ENCODE measurements at places on chromosomes 6 and 20.

DNA sequence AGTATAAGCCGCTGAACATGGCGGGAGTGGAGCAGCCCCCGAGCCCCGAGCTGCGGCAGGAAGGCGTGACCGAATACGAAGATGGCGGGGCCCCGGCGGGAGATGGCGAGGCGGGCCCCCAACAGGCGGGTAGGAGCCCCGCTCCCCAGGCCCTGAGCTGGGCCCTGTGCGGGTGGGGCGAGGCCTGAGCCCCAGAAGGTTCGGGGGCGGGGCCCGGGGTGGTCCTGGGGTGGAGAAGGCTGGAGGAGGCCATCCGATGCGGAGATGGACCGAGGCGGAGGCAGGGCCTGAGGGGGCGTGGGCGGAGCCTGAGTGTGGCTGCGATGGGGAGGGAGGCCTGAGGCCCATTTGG is 7.1 kb downstream of the L3MBTL1 start:
- DNase-seq: peak; percentile 27

DNA sequence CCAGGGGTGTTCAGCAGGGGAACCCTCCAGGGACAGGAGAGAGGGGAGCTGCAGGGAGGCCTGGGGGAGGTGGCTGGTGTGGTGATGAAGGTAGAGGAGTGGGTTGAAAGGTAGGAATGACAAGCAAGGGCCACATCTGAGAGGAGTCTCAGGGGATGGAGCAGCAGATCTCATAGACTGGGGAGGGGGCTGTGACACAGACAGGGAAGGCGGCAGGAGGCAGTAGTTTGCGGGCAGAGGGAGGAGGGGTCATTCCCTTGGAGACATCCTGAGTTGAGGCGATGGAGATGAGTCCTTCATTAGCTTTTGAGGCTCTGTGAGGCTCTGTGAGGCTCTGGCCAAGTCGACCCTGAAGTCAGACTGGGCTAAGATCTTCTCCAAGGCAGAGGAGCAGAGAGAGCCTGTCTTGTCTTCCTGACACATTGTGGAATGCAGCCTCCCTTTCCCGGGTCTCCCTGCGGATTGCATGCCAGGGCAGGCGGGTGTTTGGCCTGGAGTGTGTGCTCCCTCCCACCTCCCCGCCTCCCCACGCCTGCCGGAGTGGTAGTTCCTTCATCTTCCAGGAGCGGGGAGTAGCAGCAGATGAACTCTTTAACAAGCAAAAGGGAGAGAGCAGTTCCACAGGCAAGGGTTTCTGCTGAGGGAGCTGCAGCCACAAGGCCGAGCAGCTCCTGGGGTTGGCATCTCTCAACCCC is 34.3 kb upstream of the MLN start:
- DNase-seq: no peak

- DNase-seq: peak; percentile 74
These were observed 103.0 kb upstream of the RREB1 start for GRCh38 chr6:7004581-7005297.

DNA sequence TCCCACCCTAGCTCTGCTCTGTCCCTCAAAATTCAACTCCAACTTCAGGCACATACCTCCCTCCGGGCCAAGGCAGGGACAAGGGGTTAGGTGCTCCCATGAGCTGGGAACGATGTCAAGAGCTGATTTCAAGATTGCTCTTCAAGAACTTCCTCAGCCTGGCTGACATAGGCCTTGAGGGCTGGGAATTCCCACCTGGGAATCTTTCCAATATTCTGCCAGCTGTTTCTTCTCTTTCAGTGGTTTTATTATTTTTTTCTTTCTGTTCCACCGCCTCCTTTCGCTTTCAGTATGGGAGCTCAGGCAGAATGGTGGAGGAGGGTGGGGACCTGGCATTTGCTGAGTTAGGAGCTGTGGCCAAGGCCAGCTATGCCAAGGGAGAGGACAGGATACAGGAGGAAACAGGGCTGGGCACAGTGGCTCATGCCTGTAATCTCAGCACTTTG is 33.7 kb downstream of the SRSF3 start:
- DNase-seq: no peak

GRCh38 chr6:26501482-26501986 is 1.4 kb downstream of the BTN1A1 start:
- peak; percentile 56 for DNase-seq

GRCh38 chr6:53202052-53202451 is 53.4 kb upstream of the GCM1 start:
- no peak for DNase-seq

GRCh38 chr6:43746071-43746470 is 23.9 kb upstream of the VEGFA start:
- no peak for DNase-seq

- no peak for DNase-seq
These were observed 88.4 kb upstream of the KCNG1 start for GRCh38 chr20:51111290-51111689.

DNA sequence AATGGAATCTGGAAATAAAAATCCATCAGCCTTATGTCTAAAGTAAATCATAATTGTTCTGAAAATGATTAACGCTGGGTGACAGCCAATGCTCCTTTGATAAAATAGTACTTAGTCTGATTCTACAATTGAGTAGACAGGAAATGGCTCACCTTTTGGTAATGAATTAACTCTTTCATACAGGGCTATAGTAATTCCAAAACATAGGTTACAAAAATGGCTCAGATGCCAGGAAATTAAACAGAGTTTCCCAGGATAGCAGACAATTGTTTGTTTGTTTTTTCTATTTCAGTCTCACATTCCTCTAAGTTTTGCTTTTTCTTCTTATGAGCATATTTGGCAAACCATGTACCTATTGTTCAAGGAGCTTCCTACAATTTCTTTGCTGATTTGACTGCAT is 257.2 kb upstream of the EPHA7 start:
- no peak for DNase-seq
